ENCODE measurements at places on chromosomes 7 and 10. TPM values are rescaled to one million over a fixed set of nuclear protein-coding genes. Genes with fewer than 3 reads are reported as not detected.

GRCh38 chr7:52249741-52250140 lies 785.7 kb upstream of the POM121L12 start:
- DNase-seq: no peak

GRCh38 chr10:11224792-11225416 lies 207.2 kb downstream of the CELF2 start:
- DNase-seq: no peak

LRRC17 gene
- not detected for total RNA-seq

IL2RA gene
- total RNA-seq: not detected

DNA sequence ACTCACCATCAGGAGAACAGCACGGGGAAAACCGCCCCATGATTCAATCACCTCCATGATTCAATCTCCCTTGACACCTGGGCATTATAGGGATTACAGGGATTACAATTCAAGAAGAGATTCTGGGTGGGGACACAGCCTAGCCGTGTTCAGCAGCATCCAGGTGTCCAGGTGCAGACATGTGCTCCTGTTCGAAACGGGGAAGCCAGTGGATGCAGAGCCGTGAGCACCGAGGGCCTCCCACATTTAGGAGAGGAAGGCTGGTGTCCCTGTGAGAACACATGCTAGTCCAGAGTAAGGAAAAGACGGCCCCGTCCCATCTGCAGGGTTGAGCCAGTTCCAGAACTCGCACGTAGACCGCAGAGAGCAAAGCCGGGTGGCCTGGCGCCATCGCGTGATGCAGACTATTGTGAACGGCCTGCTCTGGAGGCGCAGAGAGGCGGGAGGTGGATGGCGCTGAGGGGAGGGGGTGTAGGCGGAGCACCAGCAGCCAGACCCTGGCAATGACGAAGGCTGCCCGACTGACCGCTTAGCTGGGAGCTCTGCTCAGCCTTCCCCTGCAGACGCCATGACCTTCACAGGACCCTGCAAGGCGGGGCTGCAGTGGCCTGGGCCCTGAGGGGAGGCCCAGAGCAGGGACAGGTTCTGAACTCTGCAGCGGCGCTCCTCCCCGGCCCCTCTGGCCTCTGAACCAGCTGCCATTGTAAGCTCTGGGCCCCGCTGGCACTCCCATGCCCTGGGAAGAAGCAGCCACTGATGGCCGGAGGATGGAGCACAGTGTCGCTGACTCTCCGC lies 141.6 kb upstream of the TCERG1L start:
- no peak for DNase-seq

GLI3 gene
- total RNA-seq: 1.4 TPM
